MCF 10A (cell line): ENCODE measurements at places on chromosomes 4 and X.

GRCh38 chrX:130039847-130040246 lies 57.4 kb downstream of the BCORL1 start:
- DNase-seq = no peak

DNA sequence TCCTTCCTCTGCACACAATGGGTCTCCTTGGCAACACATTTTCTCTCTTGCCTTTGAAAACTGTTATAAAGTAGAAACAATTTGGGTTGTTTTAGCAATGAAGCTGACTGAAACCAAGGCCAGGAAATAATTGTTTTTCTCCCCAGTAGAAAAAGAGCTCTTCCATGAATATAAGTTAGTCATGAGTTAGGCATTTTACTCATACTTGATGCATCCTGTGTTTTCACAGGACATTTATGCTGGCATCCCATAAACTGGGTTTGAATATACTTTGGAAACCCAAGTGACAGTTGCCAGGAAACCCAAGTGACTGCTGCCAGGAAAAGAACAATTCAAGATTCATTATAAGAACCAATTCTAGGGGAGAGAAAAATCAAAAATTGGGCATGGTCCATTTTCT lies 128.6 kb upstream of the NPY2R start:
- DNase-seq = peak; percentile 17

GRCh38 chrX:153349952-153350351 lies 16.0 kb downstream of the ZNF275 start:
- DNase-seq = no peak

DNA sequence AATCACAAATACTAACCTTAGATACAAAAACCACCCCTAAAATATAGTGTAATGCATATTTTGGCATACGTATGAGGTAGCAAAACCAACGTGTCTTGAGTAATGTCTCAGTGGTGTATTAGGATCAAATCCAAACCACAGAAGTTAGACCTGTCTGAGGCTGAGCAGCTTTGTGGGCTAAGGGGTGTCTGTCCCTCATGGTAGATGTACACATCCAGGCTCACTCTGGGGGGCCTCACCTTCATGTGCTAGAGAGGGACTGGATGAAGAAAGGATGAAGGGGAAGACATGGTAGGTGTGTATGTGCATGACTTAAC lies 188.0 kb upstream of the TBC1D9 start:
- peak; percentile 58 for DNase-seq

- DNase-seq = peak; percentile 46
These were observed 102.6 kb upstream of the PRKX start for GRCh38 chrX:3815896-3816664.

- no peak for DNase-seq
These were observed 48.8 kb upstream of the PITX2 start for GRCh38 chr4:110671679-110672078.
